ENCODE measurements at places on chromosomes 6 and 20.

- DNase-seq: no peak
These were observed 40.8 kb upstream of the RNF182 start for GRCh38 chr6:13883966-13884365.

GRCh38 chr20:34771680-34772081 is 53.8 kb downstream of the NCOA6 start:
- DNase-seq: no peak

DNA sequence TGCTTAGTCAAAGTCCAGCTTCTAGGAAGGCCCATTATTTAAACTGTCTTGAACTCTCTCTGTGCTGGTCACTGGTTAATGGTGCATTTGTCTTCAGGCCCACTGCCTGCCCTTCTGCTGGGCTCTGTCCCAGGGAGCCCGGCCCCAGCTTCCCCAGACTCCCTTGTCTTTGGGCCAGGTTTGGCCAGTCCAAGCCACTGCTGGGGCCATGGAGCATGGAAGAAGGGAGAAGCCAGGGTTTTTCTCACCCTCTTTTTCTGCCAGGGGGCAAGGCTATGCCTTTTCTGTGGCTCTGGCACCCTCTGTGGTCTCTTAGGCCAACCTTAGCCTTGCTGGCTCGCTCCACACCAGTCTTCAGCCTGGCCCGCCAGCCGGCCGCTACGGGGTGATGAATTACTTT is 390.0 kb upstream of the SULF2 start:
- no peak for DNase-seq

DNA sequence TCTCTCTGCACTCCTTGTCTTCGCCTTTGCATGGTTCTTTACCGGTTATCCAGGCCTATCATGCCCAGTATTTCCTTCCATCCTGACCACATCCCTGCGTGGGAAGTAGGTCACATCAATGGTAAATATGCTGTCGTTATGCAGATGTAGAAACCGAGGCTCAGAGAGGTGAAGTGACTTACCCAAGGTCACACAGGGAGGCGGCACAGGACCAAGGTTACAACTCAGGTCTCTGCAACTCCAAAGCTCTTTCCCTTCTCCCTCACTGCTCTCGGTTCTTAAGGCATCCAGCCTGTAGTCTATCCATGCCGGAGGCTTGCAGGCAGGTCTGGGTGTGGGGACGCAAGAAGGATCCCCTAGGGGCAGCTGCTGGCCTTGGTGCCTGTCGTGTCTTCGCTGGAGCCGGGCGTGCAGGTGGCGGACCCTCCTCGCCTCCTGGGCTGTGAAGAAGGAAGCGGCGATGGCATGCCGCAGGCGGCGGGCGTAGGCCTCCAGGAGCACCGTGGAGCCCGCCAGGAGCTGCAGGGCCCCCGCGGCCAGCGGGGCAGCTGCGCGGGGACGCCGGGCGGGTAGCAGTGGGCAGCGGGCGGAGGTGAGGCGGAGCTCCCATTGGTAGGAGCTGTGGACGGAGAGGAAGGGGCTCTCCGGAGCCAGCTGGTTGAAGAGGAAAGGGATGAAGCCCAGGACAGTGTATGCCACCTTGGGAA is 9.1 kb downstream of the OCSTAMP start:
- no peak for DNase-seq

DNA sequence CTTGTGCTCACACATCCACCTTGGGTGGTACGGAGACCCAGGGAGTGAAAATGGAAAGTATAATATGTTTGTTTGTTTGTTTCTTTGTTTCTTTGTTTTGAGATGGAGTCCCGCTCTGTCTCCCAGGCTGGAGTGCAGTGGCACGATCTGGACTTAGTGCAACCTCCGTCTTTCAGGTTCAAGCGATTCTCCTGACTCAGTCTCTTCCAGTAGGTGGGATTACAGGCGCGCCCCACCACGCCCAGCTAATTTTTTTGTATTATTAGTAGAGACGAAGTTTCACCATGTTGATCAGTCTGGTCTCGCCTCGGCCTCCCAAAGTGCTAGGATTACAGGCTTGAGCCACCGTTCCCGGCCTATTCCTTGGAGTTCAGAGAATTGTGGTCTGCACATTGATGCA is 115.4 kb downstream of the TRIM27 start:
- no peak for DNase-seq

DNA sequence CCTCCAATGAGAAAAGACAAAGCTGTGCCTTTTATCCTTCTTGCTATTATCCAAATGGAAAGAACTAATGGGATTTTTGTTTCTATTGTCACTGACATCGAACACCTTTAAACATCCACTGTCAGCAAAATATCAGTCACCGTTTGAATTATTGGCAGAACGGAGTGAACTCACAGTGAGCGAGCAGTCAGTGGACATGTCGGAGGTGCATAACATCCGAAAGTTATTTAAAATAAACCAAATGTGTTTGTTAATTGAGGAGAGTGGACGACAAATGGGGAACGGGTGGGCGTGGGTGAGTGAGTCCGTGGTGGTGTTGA is 38.8 kb downstream of the PMEPA1 start:
- DNase-seq: no peak

GRCh38 chr6:85464260-85464644 is 14.4 kb downstream of the NT5E start:
- no peak for DNase-seq

DNA sequence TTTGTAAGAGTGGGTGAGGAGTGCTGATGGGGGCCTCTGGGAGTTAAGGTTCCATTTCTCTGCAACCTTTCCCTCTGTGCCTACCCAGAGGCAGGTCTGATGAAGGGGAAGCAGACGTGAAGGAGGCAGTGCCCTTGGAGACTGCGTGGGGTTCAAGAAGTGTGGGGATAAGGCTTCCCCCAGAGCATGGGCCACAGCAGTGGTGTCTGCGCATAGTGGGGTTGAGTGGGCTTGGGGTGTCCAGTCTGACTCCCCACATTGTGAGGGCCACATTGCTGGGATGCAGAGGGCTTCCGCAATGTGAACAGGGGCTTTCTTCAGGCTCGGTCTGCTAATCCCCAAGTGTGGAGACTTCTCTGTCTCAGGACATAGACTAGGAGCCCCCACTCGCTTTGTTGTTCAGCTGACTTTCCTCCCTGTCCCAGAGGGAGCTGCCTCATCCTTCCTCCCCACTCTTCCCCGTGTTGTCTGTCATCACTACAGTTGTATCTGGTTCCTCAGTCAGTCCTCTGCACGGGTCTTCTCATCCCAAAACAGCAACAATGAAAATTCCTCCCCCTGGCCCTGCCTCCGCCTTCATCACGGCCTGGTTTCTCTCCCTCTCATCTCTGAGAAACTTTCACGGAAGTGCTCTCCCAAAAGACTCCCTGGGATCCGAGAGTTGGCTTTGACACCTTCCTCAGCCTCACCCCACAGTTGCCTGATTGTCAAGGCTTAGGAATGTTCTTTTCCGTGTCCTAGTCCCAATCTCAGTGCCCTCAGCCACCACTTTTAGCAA is 2.8 kb downstream of the EBF4 start:
- DNase-seq: no peak

DNA sequence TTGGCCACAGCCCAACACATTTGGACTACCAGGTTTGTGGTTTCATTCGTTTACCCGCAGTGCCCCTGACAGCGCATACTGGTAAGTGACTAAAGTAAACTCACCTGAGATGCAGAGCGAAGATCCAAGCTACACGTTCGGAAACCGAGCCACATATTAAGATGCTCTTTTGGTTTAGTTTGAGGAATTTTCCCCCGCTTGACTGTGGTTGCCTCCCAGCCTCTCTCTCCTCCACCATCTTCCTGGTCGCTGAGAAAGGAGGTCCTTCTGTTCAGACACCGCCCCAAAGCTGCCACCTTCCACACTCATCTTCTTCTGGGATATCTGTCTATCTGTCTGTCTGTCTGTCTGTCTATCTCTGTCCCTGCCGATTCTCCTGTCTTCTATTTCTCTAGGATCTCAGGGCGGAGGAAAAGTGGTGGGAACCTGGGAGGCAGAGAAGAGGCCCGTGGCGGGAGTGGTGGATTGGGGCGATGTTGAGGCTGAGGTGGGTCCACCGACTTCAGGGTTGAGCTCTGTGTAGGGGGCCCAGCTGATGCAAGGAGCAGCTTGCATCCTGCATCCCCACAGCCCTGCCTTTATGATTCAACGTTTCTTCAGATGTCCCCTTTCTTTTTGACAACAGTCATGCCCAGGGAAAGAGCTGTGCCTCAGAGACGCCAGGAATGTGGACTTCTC is 196.9 kb upstream of the ZNF184 start:
- DNase-seq: no peak

GRCh38 chr20:3728876-3729275 is 3.6 kb upstream of the HSPA12B start:
- DNase-seq: no peak

DNA sequence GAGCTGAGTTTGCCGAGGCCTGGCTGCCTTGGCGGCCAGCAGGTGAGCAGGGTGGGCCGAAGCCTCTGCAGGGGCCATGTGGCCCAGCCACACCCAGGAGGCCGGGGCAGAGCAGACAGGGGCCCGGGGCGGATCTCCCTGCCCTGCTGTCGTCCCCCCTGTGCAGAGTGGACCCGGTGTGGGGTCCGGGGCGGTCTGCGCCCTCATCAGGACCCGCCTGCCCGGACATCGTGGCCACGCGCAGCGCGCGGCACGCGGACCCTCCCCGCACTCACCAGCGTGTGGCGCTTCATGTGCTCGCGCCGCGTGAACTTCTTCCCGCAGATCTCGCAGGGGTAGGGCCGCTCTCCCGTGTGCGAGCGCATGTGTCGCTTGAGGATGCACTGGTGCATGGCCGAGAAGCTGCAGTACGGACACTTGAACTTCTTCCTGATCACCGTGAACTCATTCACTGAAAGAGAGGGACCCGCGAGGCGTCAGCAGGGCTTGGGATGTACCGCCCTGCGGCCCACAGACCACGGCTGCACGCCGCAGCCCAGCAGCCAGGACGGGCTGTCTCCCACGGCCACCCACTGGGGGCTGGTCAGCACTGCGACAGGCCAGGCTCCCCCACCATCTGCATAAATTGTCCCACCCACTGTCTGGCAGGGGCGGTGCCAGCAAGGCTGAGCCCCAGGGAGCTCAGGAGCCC is 13.0 kb downstream of the SLC2A4RG start:
- DNase-seq: no peak

- DNase-seq: peak; percentile 53
These were observed 29.2 kb upstream of the EXOC2 start for GRCh38 chr6:722077-722524.

DNA sequence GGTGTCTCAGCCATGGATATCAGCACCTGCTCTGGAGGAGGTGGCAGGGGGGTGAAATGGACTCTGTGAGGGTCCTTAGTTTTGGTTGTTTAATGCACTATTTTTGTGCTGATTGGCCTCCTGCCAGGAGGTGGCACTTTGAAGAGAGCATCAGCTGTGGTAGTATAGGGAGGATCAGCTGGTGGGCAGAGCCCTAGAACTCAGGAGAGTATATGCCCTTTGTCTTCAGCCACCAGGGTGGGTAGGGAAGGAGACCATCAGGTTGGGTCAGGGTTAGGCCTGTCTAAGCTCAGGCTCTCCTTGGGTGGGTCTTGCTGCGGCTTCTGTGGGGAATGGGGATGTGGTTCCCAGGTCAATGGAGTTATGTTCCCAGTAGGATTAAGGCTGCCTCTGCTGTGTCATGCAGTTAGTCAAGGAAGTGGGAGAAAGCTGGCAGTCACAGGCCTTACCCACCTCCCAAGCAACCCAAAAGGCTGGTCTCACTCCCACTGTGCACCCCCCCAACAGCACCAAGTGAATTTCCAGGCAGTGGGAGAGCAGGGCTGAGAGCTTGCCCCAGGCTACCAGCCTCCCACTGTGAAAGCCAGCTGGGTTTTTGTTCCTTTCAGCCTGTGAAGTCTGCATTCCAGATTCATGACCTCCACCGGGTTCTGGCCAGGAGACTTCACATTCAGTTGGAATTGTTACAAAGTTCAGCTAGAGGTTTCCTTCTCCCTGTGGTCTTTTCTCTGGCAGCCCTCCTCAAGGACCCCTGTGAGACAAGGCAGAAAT is 5.7 kb upstream of the OSTM1 start:
- DNase-seq: no peak

DNA sequence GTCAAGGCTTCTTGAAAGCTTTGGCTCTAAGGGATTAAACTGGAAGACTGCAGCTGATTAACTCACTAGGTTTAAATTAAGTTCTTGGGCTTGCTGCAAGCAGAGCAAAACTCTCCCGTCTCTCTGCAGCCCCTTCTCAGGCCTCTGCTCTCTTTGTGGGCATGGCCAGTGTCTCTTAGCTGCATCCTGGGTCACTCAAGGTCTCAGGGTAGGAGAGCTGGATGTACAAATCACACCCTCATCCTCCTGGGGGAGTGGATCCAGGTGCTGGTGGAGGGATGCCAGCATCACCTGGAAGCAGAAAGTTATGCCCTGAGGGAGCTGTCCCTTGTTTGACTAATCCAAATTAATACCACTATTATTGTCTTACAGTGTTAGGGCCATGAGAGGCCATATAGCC is 35.8 kb downstream of the GCM1 start:
- DNase-seq: no peak

DNA sequence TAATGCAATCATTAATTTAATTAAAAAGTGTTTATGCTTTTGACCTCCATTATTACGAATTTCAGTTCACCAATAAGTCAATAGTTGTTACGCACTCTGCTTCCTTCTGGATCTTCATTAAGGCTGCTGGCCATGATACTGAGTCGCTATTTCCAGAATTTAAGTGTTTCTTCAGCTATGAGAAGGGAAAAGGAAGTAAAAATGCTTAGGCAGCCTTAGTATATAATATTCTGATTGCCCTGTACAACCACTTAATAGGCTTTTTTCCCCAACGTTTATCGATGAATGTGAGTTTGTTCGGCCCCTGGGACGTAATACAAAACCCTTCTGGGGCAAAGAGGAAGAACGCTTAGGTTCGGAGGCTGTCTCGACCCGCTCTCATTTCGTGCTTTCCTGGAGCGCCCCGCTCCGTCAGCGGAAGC is 644 bp downstream of the OARD1 start:
- no peak for DNase-seq

GRCh38 chr6:26323525-26324294 is 41.3 kb upstream of the BTN3A2 start:
- DNase-seq: no peak

- DNase-seq: no peak
These were observed 74.9 kb downstream of the HS3ST5 start for GRCh38 chr6:114267897-114268296.

DNA sequence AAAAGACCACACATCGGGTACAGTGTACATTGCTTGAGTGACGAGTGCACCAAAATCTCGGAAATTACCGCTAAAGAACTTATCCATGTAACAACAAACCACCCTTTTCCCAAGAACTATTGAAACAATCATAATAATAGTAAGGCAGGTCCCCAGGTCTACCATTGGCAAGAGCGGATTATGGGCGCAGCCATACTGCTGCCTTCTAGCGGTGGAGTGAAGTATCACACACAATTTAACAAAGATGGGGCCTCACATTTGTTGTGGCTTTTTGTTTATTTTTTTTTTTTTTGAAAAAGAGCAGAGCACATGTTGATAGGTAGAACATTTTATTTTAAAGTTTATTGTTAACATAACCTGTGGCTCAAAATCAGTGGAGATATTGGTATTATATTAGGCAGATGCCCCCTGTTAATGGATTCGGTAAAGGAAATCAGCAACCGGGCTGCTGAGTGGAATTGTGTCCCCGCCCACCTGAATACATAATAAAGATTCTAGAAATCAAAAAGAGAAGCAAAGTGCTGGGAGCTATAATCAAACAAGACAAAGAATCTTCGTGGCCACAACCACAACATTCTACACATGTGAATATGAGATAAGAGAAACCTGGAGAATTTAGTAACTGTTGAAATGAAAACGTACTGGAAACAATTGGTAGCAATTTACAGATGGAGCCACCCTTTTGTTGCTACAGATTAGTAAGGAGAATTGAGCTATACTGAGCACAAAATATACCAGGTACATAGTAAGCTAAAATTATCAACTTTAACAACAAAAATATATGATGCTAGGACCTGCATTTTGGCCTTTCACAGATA is 94.2 kb upstream of the EXOC2 start:
- DNase-seq: no peak

- DNase-seq: no peak
These were observed 74.0 kb upstream of the MYL9 start for GRCh38 chr20:36467076-36467999.

Measured in neuronal stem cell (in vitro differentiated cells).